Liver (tissue), 10 donors: ENCODE measurements at places on chromosomes 3 and 15. TPM values are rescaled to one million over a fixed set of nuclear protein-coding genes. Genes with fewer than 3 reads are reported as not detected.

ZDHHC19 gene
- total RNA-seq, result 0.42 TPM

IGSF10 gene
- total RNA-seq, result 0.65 TPM

LINGO1 gene
- 1.6 TPM for total RNA-seq

SNTN gene
- not detected for total RNA-seq

UTS2B gene
- total RNA-seq, result not detected

IL5RA gene
- 0.56 TPM for total RNA-seq

DNA sequence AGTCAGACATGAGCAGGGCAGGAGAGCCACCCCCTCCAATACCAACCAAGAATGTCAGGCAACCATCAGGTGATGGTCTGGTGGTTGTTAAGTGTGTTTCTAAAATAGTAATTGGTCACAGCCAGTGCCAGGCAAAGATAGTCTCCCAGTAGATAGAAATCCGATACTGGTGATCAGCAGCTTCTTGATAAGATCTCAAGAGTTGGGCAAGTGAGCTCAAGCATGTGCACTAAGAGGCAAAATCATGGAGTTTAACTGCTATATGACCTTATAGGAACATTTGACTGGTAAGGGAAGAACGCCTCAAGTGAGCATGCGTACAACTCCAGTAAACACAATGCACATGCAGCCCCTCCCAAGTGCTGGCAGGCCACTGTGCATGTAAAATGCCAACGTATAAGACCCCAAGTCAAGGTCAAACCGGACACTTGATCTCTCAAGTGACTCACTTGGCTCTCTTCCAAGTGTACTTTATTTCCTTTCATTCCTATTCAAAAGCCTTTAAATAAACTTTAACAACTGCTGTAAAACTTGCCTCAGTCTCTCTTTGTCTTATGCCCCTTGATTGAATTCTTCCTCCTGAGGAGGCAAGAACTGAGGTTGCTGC is 36.0 kb upstream of the CBLB start:
- H3K27ac ChIP-seq, result no peak overlapping the region
- no peaks in the 10 kb centered on the region for H3K36me3 ChIP-seq
- DNase-seq, result no peak

DNA sequence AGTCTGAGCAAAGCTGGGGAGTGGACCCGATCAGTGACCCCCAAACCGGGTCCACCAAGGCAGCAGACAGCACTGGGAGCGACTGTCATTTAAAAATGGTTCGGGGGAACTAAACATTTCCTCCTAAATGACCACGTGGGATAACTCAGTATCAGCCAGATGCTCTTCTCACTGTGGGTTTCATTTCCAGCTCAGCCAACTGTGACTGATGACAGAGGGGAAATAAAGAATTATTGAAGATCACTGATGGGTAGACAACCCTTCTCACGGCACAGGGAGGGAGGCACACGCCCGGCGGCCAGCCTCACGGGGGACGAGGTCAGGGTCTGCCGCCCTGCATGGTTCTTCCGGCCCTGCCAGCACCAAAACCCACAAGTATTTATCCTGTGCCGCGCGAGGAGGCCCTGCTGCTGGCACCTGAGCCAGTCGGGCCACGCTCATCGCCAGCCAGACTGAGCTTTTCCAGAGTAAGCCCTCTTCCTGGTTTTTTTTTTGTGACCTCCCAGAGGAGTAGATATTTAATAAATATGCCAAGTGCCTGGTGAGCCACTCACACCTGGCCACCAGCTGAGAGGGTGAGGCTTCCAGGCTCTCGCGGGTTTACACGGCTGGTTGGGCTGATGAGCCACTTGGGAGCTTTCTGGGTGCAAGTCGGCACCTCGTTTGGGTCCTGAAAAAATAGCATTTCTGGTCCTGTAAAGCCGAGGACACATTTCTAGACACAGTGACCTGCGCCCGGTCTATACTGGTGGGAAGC is 6.2 kb downstream of the MELTF start:
- no peaks in the 10 kb centered on the region for H3K4me1 ChIP-seq
- DNase-seq, result no peak
- H3K27ac ChIP-seq, result no peak overlapping the region
- H3K4me3 ChIP-seq, result no peak overlapping the region

GRCh38 chr3:173814809-173815208 is 417.3 kb downstream of the NLGN1 start:
- no peak overlapping the region for H3K27ac ChIP-seq
- DNase-seq, result no peak
- H3K27me3 ChIP-seq, result no peaks in the 10 kb centered on the region
- H3K4me3 ChIP-seq, result no peak overlapping the region

DNA sequence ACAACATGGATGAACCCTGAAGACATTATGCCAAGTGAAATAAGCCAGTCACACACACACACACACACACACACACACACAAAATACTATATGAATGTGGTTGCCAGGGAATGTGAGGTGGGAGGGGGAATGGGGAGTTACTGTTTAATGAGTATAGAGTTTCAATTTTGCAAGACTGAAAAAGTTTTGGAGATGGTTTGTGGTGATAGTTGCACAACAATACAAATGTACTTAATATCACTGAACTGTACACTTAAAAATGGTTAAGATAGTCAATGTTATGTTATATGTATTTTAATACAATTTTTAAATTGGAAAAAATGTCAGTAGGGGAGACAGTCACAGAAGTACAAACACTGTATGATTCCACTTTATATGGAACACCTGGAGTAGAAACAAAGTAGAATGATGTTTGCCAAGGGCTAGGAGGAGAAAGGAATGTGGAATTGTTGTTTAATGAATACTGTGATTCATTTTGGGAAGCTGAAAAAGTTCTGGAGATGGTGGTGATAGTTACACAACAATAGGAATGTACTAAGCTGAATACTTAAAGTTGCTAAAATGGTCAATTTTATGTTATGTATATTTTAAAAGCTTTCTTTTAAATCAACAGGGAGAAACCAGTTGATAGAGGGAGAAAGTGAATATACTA is 76.6 kb downstream of the RPL39L start:
- H3K27me3 ChIP-seq, result no peaks in the 10 kb centered on the region
- peaks cover 69% of the 10 kb centered on the region for H3K36me3 ChIP-seq
- DNase-seq, result no peak

DNA sequence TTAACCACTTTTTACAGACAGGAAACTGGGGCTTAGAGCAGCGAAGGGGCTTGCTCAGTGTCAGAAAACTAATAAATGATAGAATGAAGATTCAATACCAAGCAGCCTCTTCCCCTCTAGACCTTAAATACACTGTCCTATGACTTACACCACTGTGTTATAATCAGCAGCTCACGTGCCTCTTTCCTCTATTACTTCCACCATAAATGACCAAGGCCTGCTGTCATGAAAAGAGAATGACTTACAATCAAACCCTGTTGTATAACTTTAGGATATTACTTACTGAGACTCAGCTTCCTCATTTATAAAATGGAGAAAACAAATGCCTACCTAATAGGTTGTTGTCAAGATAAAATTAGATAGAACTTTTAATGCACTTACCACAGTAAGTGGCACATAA is 11.6 kb downstream of the FMN1 start:
- H3K4me1 ChIP-seq, result no peaks in the 10 kb centered on the region
- H3K27ac ChIP-seq, result no peak overlapping the region
- no peaks in the 10 kb centered on the region for H3K27me3 ChIP-seq
- no peak overlapping the region for H3K4me3 ChIP-seq
- no peak for DNase-seq

GRCh38 chr3:102748646-102749045 is 313.8 kb downstream of the ZPLD1 start:
- no peaks in the 10 kb centered on the region for H3K4me1 ChIP-seq
- H3K27ac ChIP-seq, result no peak overlapping the region
- no peak overlapping the region for H3K4me3 ChIP-seq

- H3K27ac ChIP-seq, result no peak overlapping the region
- no peak for DNase-seq
- H3K36me3 ChIP-seq, result no peaks in the 10 kb centered on the region
- H3K27me3 ChIP-seq, result no peaks in the 10 kb centered on the region
- H3K4me1 ChIP-seq, result no peaks in the 10 kb centered on the region
Measured at GRCh38 chr15:39013262-39013661, 448.6 kb upstream of the RASGRP1 start.

GRCh38 chr3:65356331-65357248 is 668.8 kb upstream of the ADAMTS9 start:
- H3K4me3 ChIP-seq, result no peak overlapping the region
- H3K27ac ChIP-seq, result no peak overlapping the region
- peaks cover 4% of the 10 kb centered on the region for H3K36me3 ChIP-seq
- H3K27me3 ChIP-seq, result no peaks in the 10 kb centered on the region

DNA sequence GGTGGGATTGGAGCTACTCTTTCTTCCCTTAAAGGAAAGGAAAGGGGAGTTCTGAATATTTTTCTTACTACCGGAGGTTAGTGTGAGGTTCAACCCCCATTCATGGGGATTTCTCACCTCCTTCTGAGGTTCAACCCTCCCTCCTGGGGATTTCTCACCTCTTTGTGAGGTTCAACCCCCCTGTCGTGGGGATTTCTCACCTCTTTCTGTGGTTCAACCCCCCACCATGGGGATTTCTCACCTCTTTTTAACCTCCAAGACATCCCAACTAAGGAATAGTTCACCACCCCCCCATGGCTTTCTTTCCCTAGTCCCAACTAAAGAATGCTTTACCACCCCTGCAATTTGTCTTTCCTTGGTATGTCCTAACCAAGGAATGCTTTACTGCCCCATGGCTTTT is 520.3 kb downstream of the EDEM1 start:
- H3K27me3 ChIP-seq, result no peaks in the 10 kb centered on the region
- no peaks in the 10 kb centered on the region for H3K36me3 ChIP-seq
- H3K4me1 ChIP-seq, result no peaks in the 10 kb centered on the region
- no peak overlapping the region for H3K4me3 ChIP-seq
- no peak for DNase-seq

DNA sequence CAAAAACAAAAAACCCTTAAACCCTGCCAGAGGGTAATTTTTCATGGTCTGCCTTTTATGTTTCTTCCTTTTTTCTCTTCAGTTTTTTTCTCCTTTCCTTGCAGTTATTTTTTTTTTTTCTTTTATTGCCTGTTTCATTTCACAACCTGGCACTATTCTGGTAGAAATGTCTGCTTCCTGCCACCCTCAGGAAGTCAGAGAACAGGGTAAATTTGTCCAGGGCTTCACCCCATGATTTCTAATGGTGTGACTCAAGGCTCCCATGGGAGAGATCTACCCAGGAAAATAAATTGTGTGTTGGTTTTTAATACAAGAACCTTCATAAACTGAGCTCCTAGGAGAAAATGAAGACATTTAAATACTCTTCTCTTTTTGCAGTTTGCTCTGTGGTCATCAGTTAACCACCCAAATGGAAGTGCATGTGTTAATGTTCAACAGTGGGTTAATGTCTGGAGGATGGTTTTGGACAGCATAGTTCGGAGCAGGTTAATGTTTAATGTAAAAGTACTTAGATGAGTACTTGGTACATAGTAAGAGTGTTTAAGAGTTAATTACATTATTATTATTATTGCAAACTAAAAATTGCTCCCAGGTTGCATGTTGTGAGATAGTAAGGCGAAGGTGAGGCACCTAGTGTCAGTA is 45.9 kb downstream of the CGNL1 start:
- H3K27ac ChIP-seq, result peak overlapping the region; percentile 75
- peaks cover 25% of the 10 kb centered on the region for H3K4me1 ChIP-seq
- H3K27me3 ChIP-seq, result no peaks in the 10 kb centered on the region
- H3K4me3 ChIP-seq, result no peak overlapping the region

GRCh38 chr3:11005686-11006256 is 13.2 kb downstream of the SLC6A1 start:
- no peak overlapping the region for H3K4me3 ChIP-seq
- DNase-seq, result no peak
- H3K27ac ChIP-seq, result peak overlapping the region; percentile 98
- H3K27me3 ChIP-seq, result no peaks in the 10 kb centered on the region
- H3K4me1 ChIP-seq, result peaks cover 12% of the 10 kb centered on the region

GRCh38 chr3:30804984-30805383 is 89.5 kb downstream of the GADL1 start:
- no peaks in the 10 kb centered on the region for H3K27me3 ChIP-seq
- DNase-seq, result no peak
- no peaks in the 10 kb centered on the region for H3K36me3 ChIP-seq
- H3K4me3 ChIP-seq, result no peak overlapping the region

DNA sequence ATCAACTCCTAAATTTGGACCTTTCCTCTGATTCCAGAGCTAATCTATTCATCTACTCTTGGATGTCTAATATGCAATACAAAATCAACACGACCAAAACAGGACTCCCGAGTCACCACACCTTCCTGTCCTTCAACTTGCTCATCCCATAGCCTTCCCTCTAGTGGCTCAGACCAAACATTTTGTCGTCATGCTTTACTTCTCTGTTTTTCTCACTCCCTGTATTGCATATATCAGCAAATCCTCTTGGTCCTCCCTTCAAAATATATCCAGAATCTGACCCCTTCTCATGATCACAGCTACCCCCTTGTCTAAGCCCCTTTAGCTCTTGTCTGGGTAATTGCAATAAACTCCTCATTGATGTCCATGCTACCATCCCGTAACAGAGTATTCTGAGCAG is 30.5 kb upstream of the DCP1A start:
- H3K4me3 ChIP-seq, result no peak overlapping the region
- no peak for DNase-seq
- no peaks in the 10 kb centered on the region for H3K36me3 ChIP-seq
- no peaks in the 10 kb centered on the region for H3K27me3 ChIP-seq
- no peak overlapping the region for H3K27ac ChIP-seq
- H3K4me1 ChIP-seq, result no peaks in the 10 kb centered on the region
